ENCODE measurements at places on chromosomes 13 and 19. TPM values are rescaled to one million over a fixed set of nuclear protein-coding genes. Genes with fewer than 3 reads are reported as not detected.

DNA sequence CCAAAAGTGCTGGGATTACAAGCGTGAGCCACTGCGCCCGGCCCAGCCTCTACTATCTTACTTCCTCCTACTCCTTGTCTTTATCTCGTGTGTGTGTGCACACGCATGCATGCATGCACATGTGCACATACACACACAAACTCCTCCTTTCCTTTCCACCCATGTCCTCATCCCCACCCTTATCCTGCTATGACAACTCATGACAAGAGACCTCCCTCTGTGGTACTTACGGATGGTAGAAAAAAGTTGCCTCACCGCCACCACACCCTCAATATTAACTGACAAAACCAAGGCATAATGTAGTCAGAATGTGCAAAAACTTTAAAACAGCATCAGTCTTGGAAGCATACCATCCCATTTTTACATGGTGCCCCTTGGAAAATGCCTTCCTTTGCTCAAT is 15.9 kb upstream of the EEF1AKMT1 start:
- H3K27me3 ChIP-seq = no peaks in the 10 kb centered on the region
- peaks cover 6% of the 10 kb centered on the region for H3K4me1 ChIP-seq
- peaks cover 6% of the 10 kb centered on the region for H3K36me3 ChIP-seq

- H3K27me3 ChIP-seq = no peaks in the 10 kb centered on the region
- H3K4me1 ChIP-seq = peaks cover 2% of the 10 kb centered on the region
- no peak overlapping the region for H3K27ac ChIP-seq
- H3K4me3 ChIP-seq = no peak overlapping the region
- no peaks in the 10 kb centered on the region for H3K36me3 ChIP-seq
- DNase-seq = no peak
These were observed 24.6 kb downstream of the POP4 start for GRCh38 chr19:29630655-29631054.

- no peak for DNase-seq
- peaks cover 9% of the 10 kb centered on the region for H3K4me1 ChIP-seq
- H3K27ac ChIP-seq = no peak overlapping the region
- H3K36me3 ChIP-seq = no peaks in the 10 kb centered on the region
These were observed 15.2 kb downstream of the KCTD15 start for GRCh38 chr19:33811736-33812387.

DNA sequence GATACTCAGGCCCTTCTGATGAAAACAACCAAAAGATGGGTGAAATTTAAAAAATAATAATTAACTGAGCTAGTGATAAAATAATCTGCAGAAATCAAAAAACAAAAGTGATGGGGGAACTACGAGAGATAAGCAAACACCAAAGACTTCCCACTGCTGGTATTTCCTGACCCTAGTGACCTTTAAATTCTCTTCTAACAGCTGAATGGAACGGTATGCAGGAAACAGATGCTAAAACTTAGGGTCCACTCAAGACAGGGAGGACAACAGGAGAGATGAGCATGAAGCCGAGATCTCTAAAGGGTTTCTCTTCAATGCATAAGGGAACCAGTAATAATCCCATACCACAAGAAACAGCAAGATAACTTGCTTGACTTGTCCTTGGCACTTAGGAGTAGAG is 50.8 kb downstream of the USP12 start:
- H3K4me3 ChIP-seq = no peak overlapping the region
- DNase-seq = no peak
- no peak overlapping the region for H3K27ac ChIP-seq
- H3K36me3 ChIP-seq = no peaks in the 10 kb centered on the region
- no peaks in the 10 kb centered on the region for H3K27me3 ChIP-seq
- H3K4me1 ChIP-seq = peaks cover 27% of the 10 kb centered on the region

GRCh38 chr19:38710928-38711725 is 33.1 kb downstream of the CAPN12 start:
- no peaks in the 10 kb centered on the region for H3K27me3 ChIP-seq
- DNase-seq = no peak
- H3K27ac ChIP-seq = no peak overlapping the region
- H3K4me3 ChIP-seq = no peak overlapping the region
- H3K36me3 ChIP-seq = peaks cover 11% of the 10 kb centered on the region
- H3K4me1 ChIP-seq = peaks cover 13% of the 10 kb centered on the region

- no peak for DNase-seq
- no peak overlapping the region for H3K27ac ChIP-seq
- no peaks in the 10 kb centered on the region for H3K36me3 ChIP-seq
These were observed 306.6 kb downstream of the ATP8A2 start for GRCh38 chr13:25678398-25678797.

DNA sequence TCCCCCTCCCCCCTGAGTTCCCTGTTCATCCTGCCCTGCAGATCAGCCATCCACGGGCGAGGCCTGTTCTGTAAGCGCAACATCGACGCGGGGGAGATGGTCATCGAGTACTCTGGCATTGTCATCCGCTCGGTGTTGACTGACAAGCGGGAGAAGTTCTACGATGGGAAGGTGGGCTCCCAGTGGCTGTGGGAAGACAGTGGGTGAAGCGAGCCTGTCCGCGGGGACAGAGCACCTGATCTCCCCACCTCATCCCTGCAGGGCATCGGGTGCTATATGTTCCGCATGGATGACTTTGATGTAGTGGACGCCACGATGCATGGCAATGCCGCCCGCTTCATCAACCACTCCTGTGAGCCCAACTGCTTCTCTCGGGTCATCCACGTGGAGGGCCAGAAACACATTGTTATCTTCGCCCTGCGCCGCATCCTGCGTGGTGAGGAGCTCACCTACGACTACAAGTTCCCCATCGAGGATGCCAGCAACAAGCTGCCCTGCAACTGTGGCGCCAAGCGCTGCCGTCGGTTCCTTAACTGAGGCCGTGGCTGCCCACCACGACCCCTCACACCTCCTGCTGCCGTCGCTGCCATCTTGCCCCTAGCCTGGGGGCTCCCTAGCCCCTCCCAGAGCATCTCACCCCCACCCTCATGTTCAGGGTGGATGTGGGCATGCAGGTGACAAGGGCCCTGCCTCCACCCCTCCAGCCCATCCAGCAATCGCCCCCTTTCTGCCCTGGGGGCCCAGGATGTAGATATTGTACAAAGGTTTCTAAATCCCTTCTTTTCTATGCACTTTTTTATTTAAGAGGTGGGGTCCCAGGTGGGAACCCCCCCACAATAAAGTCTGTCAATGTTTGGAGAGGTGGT is 4.0 kb downstream of the IGFLR1 start:
- H3K27ac ChIP-seq = peak overlapping the region; percentile 66
- no peak overlapping the region for H3K4me3 ChIP-seq
- no peak for DNase-seq
- no peaks in the 10 kb centered on the region for H3K27me3 ChIP-seq
- H3K36me3 ChIP-seq = peaks cover 2% of the 10 kb centered on the region

GRCh38 chr13:95360052-95360451 is 58.8 kb upstream of the ABCC4 start:
- H3K4me1 ChIP-seq = no peaks in the 10 kb centered on the region
- H3K27me3 ChIP-seq = peaks cover 53% of the 10 kb centered on the region
- no peak overlapping the region for H3K4me3 ChIP-seq

DNA sequence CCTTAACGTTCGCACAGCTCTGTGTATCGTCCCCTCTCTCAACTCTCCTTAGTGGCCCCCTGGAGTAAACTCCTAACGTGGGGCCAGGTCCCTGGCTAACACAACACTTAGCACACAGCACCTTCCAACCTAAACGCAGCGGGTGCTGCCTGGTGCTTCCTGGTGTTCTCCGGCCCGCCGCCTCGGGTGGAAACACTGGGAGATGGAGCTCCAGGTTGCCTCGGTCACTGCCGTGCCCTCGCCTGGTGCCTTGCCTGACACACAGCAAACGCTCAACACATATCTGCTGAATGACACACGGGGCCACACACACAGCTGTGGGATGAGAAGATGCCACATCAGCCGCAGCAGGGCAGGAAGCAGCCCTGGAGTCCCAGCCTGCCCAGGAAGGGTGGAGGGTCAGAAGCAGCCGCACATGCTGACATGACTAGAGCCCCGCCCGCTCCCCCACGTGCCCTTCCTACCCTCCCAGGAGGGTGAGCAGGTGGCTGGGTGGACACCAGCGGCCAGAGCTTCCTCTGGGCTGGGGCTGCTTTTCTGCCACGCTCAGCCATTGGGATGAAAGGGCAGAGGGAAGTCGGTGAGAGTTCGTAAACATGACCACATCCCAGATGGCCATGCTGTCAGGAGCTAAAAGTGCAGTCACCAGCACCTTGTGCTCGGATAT is 6.6 kb downstream of the PEPD start:
- no peaks in the 10 kb centered on the region for H3K27me3 ChIP-seq
- H3K4me1 ChIP-seq = peaks cover 47% of the 10 kb centered on the region
- peak overlapping the region; percentile 82 for H3K4me3 ChIP-seq
- no peak for DNase-seq
- H3K27ac ChIP-seq = peak overlapping the region; percentile 87
- H3K36me3 ChIP-seq = peaks cover 2% of the 10 kb centered on the region

- peak; percentile 12 for DNase-seq
- H3K27me3 ChIP-seq = peaks cover 7% of the 10 kb centered on the region
- no peaks in the 10 kb centered on the region for H3K4me1 ChIP-seq
These were observed 38.0 kb upstream of the ZNF573 start for GRCh38 chr19:37817180-37817981.

GRCh38 chr19:16394681-16395375 is 70.2 kb downstream of the KLF2 start:
- peak overlapping the region; percentile 51 for H3K27ac ChIP-seq
- H3K27me3 ChIP-seq = no peaks in the 10 kb centered on the region
- H3K4me1 ChIP-seq = peaks cover 4% of the 10 kb centered on the region
- H3K4me3 ChIP-seq = no peak overlapping the region
- no peak for DNase-seq
- peaks cover 10% of the 10 kb centered on the region for H3K36me3 ChIP-seq

GRCh38 chr19:2803486-2804155 is 16.0 kb upstream of the ZNF554 start:
- H3K27ac ChIP-seq = no peak overlapping the region
- no peaks in the 10 kb centered on the region for H3K27me3 ChIP-seq
- DNase-seq = no peak

Gene CYP4F12
- total RNA-seq = 5.2 TPM

Gene SSC5D
- 0.08 TPM for total RNA-seq

Gene GRAMD1A
- total RNA-seq = 153 TPM

Gene PEX11G
- total RNA-seq = not detected

Gene ZNF723
- total RNA-seq = not detected

Gene SPRYD7
- total RNA-seq = 3.0 TPM
